Cardiac muscle cell (in vitro differentiated cells and primary cell): ENCODE measurements at places on chromosomes 16 and 17.

DNA sequence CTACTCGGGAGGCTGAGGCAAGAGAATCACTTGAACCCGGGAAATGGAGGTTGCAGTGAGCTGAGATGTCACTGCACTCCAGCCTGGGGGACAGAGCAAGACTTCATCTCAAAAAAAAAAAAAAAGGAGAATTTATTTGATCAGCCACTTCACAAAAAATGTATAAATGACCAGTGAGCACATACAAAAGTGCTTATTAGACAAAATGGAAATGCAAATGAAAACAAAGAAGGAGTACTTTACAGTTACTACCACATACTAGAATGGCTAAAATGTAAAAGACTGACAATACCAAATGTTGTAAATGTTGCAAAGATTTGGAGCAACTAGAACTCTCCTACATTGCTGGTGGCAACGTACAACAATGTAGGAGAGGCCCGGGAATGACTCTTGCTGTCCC is 241.8 kb upstream of the SOX9 start:
- no peak for DNase-seq

DNA sequence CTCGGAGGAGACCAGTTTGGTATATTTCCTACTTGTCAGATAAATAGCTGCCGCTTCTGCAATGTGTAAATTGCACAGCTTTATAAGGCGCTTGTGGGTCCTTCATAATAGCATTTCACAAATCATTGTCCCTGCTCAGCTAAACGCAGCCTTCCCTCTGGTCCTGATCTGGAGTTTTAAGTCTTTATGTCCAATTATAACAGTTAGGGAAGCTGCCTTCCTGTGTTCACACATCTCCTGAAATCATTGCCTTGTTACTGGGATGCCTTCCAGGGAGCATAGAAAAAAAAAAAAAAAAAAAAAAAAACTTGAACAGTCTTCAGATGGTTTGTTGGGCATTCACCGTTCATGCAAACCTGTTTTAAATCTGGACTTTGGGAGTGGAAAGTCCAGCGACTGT is 342.0 kb downstream of the XYLT1 start:
- DNase-seq = no peak

- peak; percentile 35 for DNase-seq
These were observed 54.5 kb upstream of the MRC2 start for GRCh38 chr17:62572888-62573401.

DNA sequence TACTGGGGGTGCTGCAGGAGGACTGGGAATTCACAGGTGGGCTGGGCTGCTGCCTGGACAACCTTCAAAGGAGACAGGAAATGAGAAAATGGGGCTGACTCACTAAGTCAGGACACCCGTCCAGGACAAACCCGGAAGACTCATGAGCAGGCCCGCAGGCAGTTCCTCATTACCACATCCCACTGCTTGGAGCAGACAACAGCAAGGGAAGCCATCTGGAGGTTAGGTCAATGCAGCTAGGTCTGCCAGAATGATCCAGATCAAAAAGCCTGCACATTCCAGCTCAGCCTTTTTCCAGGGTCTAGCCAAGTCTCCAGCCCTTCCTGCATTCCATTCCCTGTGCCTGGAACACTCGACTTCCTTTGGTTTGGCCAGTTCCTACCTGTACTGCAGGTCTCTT is 536.5 kb upstream of the CDH11 start:
- peak; percentile 89 for DNase-seq

- DNase-seq = no peak
These were observed 26.3 kb downstream of the ACTG1 start for GRCh38 chr17:81486199-81486810.

GRCh38 chr16:16126896-16127295 is 96.4 kb downstream of the ABCC6 start:
- DNase-seq = no peak

DNA sequence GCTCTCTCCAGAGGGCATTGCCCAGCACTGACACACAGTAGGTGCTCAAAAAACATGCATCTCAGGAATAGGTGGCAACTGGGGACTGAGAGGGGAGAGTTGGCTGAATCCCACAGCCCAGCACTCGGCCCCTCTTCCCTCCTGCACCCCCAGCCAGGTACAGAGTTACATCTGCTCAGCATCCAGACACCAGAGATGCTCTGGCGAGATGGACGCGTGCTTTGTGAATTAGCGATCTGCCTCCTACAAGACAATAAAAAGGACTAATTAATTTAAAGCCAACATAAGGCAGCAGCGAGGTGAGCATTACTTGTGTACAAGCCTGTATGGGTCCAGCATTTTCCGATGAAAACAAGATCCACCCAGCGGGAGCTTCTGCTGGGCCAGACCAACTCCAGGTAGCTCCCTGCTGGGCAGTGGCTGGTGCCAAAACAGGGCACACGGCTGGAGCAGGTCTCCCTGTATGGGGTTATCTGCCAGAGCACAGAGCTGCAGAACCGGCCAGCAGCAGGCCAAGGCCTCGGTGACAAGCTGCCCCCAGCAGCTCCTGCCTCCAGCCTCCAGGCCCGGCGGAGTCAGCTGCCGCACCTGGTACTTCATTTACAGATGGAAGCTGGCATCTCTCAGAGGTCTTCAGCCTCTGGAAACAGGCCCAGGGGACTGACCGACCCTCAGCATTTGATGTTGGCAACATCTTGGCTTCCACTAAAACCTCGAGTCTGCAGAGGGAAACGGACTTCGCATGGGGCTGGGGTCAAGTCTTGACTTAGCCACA is 219.7 kb upstream of the SDK2 start:
- DNase-seq = no peak

- DNase-seq = no peak
These were observed 27.7 kb downstream of the C17orf100 start for GRCh38 chr17:6679241-6679640.

DNA sequence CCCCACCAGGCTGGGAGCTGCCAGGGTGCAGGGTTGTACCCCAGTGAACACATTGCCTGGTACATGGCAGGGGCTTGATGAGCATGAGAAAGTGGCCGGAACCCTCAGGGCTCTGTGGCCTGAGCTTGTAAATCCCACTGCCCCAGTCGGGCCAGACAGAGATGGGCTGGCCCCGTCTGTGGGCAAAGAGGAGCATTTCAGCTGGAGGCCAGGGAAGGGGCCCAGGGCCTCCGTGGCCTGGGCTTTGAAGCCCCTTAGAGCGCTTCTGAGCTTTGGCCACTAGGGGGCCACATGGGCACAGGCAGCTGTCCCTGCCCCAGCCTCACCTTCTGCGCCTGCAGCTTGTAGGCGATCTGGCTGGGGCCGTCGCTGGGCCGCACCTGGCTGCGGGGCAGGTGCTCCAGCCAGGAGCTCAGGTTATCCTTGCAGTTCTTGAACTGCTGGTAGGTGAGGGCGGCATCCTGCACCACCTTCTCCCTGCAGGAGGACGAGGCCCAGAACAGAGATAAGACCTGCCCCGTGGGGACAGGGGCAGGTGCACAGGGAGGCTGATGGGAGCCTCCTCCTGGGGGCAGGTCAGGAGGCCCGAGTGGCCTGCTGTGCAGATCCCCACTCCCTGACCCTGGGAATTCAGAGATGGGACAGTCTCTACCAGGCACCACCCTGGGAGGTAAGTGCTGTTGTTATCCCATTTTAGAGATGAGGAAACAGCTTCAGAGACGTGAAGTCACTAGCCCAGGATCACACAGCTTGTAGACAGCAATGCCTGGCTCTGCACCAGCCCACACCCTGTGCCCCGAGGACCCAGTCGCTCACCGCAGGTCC is 12.8 kb downstream of the EVPL start:
- DNase-seq = peak; percentile 92

GRCh38 chr17:79862771-79863440 is 23.7 kb upstream of the CBX4 start:
- DNase-seq = no peak

DNA sequence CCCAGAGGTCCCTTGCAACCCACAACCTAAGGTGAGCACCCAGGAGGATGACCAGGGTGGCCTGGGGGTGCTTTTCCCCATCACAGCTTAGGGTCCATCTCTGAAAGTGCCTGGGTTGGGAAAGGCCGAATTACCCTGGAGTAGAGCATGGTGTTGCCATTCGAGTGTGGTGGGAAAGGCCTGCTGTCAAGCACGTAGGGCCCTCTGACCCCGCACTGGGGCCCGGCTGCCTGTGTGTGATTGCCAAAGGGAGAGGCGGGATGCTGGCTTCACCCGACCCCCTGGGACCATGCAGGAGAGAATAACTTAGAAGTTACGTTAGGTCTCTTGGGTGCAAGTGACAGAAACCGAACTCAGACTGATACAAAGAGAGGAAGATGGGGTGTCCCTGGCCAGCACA is 27.7 kb upstream of the NDRG4 start:
- DNase-seq = no peak

DNA sequence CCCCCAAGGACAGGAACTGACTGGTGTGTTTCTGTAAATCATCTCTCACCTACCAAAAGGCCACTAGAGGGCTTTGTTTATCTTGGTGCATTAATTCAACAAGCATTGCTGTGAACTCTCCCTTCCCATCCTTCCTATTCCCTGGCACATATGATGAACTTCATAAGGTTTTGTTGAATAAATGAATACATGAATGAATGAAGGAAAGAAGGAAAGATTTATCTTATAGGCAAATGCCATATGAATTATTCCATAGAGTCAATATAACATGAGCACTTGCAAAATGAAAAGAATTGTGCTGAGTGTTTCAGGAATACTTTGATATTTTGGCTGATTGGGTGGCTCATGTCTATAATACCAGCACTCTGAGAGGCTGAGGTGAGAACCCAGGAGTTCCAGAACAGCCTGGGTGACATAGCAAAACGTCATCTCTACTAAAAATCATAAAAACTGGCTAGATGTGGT is 4.3 kb downstream of the SPDYE4 start:
- DNase-seq = peak; percentile 45

- DNase-seq = no peak
These were observed 5.6 kb downstream of the COPZ2 start for GRCh38 chr17:48031966-48032365.

- no peak for DNase-seq
These were observed 29.1 kb downstream of the MBTPS1 start for GRCh38 chr16:84087466-84088151.
